ENCODE measurements at places on chromosomes 1 and 21.
A peak's percentile ranks its signal among the peaks of the same experiment; 100 is the strongest.

DNA sequence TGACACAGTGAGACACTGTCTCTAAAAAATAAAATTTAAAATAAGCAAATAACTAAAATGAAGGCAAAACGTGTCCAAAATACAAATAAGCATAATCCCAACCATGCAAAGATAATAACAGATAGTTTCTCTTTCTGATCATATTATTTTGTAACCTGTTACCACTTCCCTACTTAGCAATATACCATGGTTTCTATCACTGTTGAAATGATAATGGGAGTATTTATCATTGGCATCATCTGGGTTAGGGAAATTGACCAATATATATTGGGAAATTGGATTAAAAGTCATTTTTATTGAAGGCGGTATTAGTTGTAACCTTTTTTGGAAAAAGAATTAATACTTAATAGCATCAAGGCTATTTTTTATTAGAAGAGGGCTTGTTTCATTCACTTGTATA, 47.0 kb downstream of the USP25 start:
- DNase-seq: no peak

DNA sequence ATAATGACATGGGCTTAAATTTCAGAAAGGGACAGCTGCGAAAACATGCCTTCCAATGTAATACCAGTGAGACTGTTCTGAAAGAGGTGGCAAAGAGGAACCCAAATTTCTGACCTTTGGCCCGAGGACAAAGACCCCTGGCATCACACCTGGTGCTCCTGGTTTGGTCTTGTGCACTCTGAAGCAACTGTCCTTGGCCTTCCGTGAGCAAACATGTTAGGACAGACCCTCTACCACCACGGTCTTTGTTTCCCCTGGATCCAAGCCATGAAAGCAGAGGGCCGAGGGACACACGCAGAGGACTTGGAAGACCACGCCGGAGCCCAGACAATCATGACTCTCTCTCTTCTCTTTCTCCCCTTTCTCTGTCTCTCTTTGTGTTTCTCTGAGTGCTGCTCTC, 6.0 kb downstream of the REG4 start:
- no peak for DNase-seq

- no peak for DNase-seq
These were observed 58.4 kb downstream of the AGPAT3 start for GRCh38 chr21:43923391-43923790.

DNA sequence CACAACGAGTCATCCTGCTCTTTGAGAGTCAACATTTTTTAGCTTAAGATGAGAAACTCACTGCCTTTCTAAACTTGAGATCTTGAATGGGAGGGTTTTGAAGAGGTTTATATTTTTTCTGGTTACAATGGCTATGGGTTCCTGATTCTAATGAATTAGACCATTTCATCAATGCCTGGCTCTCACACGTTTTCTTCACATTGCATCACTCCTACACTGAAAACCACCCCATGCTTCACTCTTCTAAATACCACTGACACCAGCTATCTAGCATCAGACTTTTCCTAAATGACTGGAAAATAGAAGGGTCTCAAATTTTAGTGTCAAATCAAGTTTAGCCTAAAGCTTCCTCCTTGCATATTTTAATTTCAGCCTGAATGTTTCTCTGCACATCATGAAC, 606.1 kb upstream of the USP24 start:
- DNase-seq: no peak

GRCh38 chr1:167328306-167328815, 107.7 kb downstream of the POU2F1 start:
- DNase-seq: no peak

DNA sequence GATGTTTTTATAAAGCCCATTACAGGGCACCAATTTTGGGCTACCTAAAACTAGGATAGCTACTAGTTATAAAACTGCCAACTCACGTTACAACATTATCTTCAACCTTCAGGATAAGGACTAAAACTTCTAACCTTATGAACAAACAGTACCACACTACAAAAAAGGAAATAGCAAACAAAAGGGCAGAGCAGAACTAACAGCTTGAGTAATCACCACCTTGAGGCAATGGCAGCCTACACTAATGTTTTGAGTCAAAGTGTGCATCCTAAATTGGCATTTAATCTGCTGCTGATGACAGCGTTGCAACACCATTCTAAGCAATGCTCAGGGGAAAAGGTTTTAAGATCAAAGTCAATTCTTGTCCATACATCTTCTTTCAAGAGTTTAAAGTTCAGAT, 27.2 kb downstream of the PTP4A2 start:
- no peak for DNase-seq

- no peak for DNase-seq
These were observed 172.3 kb downstream of the SIPA1L2 start for GRCh38 chr1:232457595-232457994.

GRCh38 chr21:31294691-31295090, 49.4 kb downstream of the TIAM1 start:
- no peak for DNase-seq

DNA sequence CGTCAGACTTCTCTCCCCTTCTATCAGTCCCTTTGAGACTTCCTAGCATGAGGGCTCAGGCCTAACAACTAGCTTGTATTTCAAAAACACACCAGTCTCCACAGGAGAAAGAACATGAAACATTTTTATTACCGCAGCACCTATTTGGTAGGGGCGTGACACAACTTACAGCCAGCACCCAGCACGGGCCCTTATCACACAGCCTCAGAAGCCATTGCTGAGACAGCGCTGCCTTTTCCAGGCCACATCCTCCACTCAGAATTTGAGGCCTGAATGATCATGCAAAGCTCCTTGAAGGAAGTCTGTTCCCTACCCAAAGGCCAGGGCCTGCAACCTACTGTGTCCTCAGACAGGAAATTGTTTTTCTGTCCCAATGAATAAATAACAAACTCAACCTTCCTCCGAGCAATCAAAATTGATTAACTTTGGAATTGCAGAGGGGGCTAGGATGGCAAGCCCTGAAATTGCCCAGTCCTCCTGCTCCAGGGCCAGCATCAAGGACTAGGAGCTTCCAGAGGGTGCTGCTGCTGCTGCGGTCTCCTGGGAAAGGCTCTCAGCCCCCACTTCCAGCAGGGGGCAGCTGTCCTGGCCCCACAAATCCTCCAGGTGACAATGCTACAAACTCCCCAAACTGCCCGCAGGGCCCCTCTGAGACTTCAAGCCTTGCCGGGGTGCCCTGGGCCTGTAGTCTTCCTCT, 94.3 kb upstream of the GALNT2 start:
- DNase-seq: no peak

- DNase-seq: no peak
These were observed 18.5 kb downstream of the SELL start for GRCh38 chr1:169692756-169693460.

DNA sequence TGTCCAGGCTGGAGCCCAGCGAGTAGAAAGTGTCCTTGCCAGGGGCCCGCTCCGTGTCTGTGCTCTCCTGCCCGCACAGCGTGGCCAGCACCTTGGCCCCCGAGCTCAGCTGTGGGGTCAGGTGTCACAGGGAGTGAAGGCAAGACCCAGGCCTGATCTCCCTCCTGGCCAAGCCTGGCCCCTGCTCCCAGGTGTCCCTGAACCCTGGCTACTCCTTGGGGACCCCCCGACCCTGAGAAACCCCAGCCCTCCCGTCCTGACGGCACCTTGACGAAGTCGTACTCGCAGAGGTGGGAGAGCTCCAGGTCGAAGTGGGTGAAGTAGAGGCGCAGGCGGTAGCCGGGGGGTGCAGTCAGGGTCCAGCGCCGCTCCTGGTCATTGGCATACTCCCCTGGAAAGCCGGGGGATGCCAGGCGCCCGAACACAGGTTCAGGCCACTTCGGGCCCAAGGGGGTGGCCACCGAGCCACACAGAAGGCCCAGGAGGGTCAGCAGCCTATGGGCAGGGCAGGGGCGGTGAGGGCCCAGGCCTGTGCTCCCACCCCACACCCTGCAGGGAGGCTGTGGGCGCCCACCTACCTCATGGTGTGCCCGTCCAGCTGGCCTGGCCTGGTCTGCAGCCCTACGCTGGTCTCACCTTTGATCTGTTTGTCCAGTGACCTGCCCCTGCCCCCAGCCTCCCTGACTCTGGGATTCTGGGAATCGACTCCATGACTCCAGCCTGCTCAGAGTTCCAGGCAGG, at the start of gene MASP2:
Gene MASP2, minus strand, starts transcription at position 615 of the 741 bp plus-strand sequence. Its CDS starts 32 bp downstream, at position 583.
- no peak for DNase-seq

- DNase-seq: peak; percentile 88
These were observed at the start of gene CFAP45 for GRCh38 chr1:159900086-159900680. Gene CFAP45 (minus strand): TSS chr1:159900165. CDS start chr1:159900098, 67 bp downstream.

- DNase-seq: no peak
These were observed 171.4 kb upstream of the ZP4 start for GRCh38 chr1:238061967-238062613.

DNA sequence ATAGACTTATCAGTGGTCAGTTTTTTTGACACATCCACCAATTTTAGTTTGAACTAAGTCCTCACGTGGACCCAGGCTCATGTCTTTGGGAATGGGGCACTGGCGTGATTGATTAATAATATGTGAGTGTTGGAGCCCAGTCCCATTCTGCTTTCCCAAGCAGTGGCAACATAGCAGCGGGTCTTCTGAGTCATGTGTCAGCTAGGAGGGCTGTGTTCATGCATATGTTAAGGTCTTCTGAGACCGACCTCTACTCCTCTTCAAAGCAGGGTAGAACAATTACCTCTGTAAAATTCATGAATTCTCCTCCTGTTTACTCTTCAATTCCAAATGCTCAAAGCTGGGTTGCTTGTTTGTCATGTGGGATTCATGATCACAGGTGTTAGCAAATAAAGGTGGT, 291.3 kb downstream of the CAMTA1 start:
- no peak for DNase-seq

GRCh38 chr1:19220991-19221390, 10.9 kb upstream of the UBR4 start:
- no peak for DNase-seq

DNA sequence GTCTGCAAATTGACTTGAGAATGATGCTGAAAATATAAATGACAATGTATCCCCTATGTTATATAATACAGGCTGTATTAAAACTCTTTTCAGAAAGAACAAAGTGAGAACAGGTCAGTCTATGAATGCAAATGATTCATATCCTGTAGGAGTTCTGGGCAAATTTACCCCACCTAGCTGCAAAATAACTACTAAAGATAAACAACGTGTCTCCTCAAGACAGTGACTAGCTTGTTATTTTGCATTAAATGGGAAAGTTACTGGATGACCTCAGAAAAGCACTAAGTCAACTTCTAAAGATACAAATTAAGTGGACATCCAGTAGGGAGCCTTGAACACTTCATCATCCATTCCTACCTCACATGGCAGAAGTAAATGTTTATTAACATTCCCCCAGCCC, 11.1 kb downstream of the RNF19B start:
- DNase-seq: no peak

Data from NCI-H774 (cell line).